Forelimb muscle (tissue), 1 donor: ENCODE measurements at places on chromosomes 5 and 9.

GRCh38 chr9:92384375-92384774 is 20.0 kb downstream of the OGN start:
- DNase-seq = no peak

DNA sequence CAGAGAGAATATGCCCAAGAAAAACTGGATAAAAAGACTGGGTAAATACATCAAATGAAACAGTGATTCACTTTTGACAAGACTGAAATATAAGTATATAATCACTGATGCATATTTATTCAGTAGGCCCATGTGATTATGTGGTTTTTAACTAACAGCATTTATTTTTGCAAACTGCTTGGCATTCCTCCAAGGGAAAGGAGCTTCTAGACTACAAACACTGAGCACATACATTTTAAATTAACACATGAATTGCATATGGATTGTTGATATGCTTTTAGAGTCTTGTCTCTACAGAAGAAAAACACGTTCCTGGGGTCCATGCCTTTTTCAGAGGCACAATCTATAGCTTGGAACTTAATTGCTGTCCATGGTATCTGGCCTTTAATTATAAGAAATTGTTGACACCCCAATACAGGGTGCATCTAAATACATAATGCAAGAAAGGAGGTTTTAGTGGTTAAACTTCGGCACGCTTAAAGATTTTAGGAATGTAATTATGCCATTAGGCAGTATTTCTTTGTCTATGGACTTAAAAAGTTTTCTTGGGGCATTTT is 6.9 kb upstream of the MEIKIN start:
- no peak for DNase-seq

GRCh38 chr9:133202145-133202513 is 6.9 kb downstream of the OBP2B start:
- DNase-seq = no peak

DNA sequence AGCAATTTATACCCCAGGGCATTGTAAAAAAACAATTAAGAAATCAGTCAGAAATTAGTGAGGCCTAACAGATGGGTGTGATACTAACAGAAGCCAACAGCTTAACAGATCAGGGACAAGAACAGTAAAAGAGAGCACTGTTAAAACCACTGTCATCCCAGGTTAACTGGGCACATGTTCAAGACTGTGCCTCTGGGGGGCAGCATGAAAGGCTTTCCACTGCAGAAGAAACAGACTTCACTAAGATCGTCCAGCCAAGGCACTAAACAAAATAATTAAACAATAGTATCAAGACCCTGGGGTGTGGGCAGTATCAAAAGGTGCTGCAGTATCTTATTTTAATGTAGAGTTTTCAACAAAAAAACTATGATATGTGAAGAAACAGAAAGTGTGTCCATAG is 43.5 kb downstream of the FBN2 start:
- no peak for DNase-seq

GRCh38 chr5:45796959-45797553 is 100.9 kb upstream of the HCN1 start:
- no peak for DNase-seq

- DNase-seq = no peak
Measured at GRCh38 chr5:141493500-141494422, 4.9 kb downstream of the PCDHGC5 start.

- no peak for DNase-seq
Measured at GRCh38 chr5:170361616-170362015, 27.6 kb downstream of the KCNMB1 start.

- no peak for DNase-seq
Measured at GRCh38 chr9:134053941-134054761, 13.7 kb downstream of the BRD3 start.

DNA sequence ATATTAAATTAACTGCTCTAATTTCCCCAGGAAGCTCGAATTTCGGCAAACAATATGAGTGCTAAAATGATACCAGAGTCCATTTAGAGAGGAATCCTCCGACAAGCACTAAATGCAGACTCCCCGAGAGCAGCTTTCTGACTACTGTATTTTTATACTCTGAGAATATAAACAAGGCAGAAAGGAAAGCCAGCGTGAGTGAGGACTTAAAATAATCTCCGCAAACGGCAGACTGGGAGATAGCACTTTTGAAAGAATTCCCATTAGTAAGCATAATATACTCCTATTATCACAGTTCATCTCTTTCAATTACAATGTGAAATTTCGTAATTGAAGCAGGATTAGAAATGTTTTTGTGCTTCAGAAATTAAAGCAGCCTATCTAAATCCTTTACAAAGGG is 269.4 kb upstream of the PANK3 start:
- no peak for DNase-seq
